ENCODE measurements at places on chromosomes 3 and 15. TPM values are rescaled to one million over a fixed set of nuclear protein-coding genes. Genes with fewer than 3 reads are reported as not detected.

Gene NRG4
- polyA plus RNA-seq: not detected

Gene HAUS2
- polyA plus RNA-seq: 21.1 TPM

Gene SLC6A11
- polyA plus RNA-seq: not detected

Gene UCN2
- 4.5 TPM for polyA plus RNA-seq

Gene ELP6
- polyA plus RNA-seq: 66.8 TPM

Gene PCYT1A
- 75.0 TPM for polyA plus RNA-seq

Gene SEMA5B
- polyA plus RNA-seq: not detected

DNA sequence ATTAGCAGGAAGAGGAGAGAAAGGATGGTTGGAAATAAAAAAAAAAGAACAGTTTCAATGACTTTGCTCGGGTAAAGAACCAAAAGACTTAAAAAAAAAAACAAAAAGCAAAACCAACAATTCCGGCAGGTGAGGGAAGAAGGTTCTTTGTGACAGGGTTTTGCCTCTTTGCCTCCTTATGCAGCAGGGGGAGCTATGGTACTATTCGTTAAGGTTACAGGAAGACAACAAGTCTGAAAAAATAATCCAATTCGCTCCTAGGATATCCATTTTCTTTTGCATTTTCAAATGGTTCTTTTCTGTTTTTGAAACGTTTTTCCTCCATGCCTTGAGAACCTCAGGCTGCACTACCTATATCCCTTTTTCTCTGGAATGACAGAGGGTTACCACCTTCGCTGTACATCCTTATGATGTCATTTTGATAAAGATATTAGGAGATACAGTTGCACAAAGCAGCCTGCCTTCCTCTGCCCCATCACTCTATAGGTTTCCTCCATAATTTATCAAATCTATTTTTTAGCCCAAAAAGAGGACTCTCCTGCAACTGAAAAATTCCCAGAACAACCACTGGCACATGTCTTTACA lies 55.0 kb downstream of the CFAP20DC start:
- DNase-seq: no peak

- DNase-seq: no peak
Observed at GRCh38 chr3:44926172-44926571, 49.8 kb downstream of the ZDHHC3 start.

DNA sequence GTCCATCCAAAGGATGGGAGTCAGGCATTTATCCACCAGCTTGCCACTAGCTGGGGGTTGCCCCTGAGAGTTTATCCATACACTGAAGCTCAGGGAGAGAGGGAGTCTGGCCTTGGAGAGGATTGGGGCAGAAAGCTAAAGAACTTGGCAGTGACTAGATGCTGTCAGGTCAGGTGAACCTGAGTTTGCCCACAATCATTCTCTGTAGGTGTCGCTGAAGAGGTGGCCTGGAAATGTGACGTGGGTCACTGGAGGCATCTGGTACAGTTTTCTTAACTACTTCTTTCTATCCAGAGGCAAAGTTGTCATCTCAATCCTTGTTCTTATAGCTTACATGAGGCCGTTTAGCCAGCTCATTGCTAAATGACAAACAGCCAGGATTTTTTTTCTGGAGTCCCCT lies 298.0 kb upstream of the CTNNB1 start:
- no peak for DNase-seq

- no peak for DNase-seq
Observed at GRCh38 chr3:16182183-16182582, 7.7 kb downstream of the GALNT15 start.

GRCh38 chr15:33956397-33956796 lies 11.9 kb upstream of the CHRM5 start:
- DNase-seq: no peak

DNA sequence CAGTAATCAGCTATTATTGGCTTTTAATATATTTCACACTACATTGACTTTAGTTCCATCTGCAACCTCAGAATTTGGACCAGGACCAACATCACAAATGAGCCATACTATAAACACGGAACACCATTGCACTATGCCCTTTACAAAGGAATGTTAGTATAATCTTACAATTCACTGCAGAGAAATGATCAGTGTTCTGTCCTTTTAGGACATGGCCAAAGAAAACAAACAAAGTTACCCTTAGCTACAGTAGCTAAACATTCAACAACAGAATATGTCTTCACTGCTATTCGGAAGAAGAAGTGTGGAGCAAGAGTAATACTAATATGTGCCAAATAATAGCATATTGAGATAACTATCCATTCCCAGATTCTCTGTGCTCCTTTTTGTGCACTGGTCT lies 90.4 kb downstream of the NAALADL2 start:
- DNase-seq: peak; percentile 90

- DNase-seq: no peak
Observed at GRCh38 chr3:50297384-50297775, 1.8 kb downstream of the HYAL3 start.

DNA sequence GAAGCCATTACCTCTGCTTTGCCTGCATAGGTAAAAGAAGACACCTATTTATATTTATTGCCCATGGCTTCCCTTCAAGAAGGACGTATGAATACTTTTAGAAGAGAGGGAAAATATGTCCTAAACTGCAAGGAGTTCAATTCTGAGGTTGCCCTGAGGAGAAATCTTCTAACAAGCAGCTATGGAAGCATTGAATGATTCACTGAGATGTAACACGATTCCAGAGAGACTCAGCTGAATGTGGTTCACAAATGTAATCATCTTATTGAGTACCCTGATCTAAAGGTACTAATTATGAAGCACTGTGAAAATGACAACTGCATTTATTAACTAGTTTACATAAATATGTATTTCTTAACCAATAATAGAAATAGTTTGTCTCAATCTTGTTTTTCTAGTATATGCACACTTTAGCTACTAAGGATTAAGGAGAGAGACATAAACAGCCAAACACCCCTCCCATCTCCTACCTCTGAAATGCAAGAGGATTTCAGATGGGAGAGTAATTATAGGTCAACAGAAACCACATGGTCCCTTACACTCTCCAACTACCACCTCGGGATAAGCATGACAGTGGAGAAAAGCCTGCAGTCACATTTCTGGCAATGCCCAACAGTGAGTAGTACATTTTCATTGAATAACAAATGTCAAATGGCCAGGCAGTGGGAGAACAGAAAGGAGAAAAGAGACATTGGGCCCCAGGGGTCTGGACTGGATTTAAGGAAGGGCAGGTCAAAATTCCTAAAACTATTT lies 506.2 kb upstream of the IL12A start:
- DNase-seq: no peak

DNA sequence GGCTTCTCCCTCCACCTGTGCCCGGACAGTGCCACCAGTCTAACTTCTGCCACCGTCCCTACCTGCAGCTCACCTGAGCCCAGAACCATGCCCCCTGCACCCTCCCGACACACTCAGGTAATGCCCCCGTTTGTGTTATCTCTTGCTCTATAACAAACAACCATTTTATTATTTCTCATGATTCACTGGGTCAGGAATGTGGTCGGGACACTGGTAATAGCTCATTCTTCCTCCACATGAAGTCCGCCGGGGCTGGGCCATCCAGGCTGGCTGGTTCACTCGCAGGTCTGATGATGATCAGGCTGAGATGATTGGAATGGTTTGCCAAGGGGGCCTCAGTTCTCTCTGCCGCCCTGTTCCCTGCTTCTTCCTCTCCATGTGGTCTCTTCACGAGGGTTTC lies 20.3 kb upstream of the NR2E3 start:
- DNase-seq: no peak

- peak; percentile 91 for DNase-seq
Observed at GRCh38 chr3:152026033-152026556, 152.7 kb downstream of the SUCNR1 start.

DNA sequence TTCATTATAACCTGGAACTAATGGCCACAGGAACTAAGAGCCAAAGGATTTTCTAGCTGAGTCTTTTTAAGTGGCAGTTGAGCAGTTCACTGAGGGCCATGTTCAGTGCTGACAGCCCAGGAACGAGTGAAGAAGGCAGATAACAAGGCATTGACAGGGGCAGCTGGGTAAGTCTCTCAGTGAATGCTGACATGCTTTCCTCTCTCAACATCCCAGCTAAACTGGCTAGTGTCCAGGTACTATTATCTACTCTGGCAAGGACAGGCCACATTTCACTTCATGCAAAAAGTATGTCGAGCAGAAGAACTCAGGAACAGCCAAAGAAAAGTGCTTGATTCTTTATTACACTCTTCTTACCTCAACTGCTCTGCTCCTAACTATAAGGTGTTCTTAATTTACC lies 515.9 kb downstream of the NLGN1 start:
- DNase-seq: no peak

DNA sequence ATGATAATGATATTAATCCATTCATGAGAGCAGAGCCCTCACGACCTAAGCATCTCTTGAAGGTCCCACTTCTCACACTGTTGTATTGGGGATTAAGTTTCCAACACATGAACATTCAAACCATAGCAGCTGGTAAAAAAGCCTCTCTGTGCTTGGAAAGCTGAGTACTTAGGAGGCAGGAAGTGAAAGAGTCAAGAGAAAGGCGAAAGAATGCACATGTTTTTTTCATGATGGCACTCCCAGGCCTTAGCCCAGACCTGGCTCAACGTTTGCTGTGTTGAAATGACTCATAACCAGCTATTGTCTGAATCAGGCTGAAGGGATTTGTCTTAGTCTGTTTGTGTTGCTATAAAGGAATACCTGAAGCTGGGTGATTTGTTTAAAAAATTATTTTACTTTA lies 84.4 kb upstream of the RGMA start:
- peak; percentile 15 for DNase-seq

GRCh38 chr15:64515196-64515595 lies 54.8 kb downstream of the ZNF609 start:
- no peak for DNase-seq

GRCh38 chr15:74890665-74890960 lies 771 bp downstream of the MPI start:
- DNase-seq: no peak

DNA sequence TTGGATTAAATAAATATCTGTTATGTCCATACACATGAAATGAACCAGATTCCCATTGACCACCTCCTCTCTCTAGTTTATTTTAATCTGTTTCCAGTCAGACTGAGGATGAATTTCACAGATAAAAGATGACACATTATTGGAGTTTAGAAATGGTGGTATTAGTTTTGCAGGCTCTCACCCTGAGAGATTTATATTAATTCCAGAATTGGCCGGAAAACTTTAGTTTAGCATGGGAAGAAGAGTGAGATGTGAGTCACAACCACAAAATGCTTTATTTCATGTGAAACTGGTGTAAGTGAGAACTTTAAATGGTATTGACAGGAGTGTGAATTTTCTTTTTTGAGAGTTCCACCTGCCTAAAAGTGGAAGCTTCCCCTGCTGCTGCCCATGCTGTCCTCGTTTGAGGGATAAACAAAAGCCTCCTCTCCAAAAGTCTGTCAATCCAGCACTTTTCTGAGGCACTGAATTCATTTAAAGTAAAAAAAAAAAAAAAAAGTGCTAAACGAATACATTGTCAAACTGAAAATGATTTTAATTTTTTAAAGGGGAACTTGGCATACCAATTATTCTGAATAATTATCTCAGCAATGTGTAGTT lies 65.1 kb upstream of the EPHA3 start:
- no peak for DNase-seq

DNA sequence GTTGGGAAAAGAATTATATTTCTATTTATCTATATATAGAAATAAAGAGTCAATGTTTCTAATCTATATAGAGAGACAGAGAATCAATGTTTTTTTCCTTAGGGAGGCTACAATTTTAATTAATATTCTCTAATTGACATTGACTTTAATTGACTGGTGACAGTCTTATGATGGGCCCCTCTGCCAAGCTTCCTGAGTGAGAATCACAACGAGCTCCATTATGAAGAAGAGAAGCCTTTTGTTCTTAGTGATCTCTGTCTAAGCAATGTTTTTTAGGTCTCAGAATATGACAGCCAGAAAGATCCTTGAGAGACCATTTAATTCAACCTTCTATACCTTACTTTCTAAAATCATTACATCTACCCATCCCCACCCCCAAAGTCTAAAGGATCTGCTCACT lies 70.9 kb downstream of the IGSF11 start:
- no peak for DNase-seq

- no peak for DNase-seq
Observed at GRCh38 chr15:48084759-48085590, 35.8 kb upstream of the SLC24A5 start.

DNA sequence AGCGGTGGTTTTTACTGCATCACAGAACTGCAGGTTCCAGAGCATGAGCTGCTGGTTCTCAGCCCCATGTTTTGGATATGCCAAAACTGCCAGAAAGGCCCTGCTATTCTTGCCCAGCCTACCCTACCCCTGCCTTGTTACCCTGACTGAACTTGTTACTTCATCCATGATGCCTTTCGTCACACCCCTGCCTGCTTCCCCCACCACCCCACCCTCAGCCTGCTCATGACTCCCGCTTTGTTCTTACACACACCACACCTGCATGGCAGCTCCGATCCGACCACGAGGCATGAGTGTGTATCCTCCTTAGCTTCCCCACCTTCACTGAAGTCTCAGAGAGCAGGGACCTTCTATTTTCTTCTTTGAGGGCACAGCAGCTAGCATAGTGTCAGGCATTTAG lies 5.1 kb upstream of the TM4SF1 start:
- DNase-seq: no peak

- DNase-seq: no peak
Observed at GRCh38 chr3:71372911-71373637, 210.5 kb downstream of the FOXP1 start.

DNA sequence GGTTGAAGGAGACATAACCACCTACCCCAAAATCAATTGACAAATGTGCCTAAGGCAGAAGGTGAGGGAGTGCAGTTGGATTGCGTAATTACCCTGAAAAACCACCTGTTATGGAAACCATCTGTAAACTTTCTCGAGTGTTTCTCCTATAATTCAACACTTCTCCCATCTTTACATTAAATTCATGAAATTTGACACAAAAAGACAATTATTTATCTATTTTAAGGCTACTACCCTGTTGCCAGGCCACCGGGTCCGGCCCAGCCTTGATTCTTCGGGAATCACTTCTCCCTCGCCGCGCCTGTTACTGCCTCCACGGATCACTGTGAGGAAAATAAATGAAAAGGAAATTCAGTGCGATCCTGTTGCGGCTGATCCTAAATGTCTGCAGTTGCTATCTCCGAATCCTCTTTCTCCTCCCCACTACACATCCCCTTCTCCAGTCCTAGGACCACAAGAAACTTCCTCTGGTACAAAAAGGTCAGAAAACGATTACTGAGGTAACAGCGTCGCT lies 646 bp downstream of the IQCB1 start:
- DNase-seq: no peak

DNA sequence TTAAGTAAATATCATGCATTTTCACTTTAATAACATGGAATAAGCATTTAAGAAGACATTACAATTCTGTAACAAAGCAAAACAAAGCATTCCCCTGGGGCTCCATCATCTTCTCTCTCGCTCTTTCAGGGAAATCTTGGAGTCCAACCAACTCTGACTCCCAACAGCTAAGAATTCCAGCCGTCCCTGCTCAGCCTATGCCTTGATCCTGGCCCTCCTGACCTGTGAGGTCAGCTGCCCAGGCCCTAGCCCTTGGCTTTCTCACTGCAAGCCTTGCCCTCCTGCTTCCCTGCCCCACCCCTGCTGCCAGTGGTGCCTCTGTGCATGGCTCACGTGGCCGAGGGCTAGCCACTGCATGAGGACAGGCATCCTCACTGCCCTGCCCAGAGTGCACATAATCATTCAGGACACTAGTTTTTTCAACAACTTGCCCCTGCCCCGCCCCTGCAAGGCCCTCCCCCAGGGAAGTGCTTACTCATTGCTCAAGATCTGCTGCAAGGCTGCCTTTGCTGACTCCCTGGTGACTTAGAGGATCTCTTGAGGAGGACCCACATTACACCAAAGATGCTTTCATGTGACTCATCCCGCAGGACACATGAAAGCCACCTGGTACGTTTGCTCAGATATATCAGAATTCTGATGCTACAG lies 37.6 kb downstream of the MTMR10 start:
- DNase-seq: peak; percentile 73

GRCh38 chr3:120652896-120653545 lies 29.0 kb downstream of the HGD start:
- DNase-seq: no peak

Measured in BJ (cell line).